ENCODE measurements at places on chromosomes 7 and 10.
A peak's percentile ranks its signal among the peaks of the same experiment; 100 is the strongest.

DNA sequence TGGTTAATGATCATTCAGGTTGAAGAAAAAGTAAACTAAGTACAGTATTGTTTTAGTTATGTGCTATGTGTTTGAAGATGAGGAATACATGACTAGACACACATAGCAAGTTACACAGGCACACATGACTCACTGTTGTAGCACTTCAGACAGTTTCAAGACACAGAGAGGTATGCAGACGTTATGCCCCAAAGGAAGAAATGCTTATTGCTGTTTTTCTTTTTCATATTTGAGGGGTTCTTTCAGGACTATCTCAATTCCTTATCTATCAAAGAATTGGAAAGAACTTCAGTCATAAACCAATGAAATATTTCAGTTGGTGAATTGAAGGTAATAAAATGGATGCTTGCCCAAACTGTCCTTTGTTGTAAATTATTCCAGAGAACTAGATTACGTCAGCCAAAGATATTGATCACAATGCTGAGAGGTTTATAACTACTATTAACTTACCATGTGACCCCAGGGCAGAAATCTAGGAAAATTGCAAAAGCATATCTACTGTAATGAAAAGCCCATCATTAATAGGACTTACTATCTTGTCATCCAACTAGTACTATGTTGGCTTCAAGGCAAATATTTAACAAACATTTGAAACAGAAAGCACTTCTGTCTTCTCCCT lies 61.2 kb upstream of the CAPZA2 start:
- no peak for DNase-seq

DNA sequence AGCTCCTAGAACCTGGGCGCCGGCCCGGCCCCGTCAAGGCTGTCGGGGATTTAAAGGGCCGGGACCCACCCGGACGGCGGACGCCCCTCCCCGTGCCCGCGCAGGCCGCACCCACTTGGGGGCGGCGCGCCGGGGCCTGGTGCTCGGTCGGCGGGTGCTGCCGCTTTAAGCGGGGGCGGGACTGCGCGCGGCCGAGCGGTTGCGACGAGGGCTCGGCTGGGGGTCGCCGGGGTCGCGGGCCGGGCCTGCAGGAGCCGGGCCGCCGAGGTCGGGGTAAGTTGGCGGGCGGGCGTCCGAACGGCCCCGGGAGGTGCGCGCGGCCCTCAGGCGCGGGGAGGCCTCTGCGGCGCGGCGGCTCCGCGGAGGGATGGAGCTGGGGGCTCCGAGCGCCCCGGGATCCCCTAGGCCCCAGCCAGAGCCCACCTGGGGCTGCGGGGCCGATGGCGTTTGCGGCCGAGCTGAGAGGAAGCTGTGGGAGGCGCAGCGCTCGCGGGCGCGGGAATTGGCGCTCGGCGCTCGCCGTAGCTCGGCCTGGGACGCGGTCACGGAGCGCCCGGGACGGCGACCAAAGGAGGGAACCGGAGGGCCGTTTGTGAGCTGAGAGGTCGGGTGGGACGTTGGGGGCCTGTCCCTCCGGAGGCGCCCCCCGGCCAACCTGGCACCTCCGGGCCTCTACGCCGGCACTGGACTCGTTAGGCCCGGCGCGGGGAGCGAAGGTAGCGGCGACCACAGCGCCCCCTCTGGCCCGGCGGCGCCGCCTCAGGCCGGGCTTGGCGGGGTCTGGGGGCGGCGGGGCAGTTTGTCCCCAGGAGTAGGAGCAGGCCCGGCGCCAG lies at the start of gene TRRAP:
Gene TRRAP (plus strand): TSS at position 168 of the 833 bp plus-strand sequence. CDS start 2,619 bp downstream, outside the sequence.
- peak; percentile 78 for DNase-seq

- DNase-seq = no peak
Measured at GRCh38 chr10:73601486-73601921, 10.4 kb upstream of the USP54 start.

DNA sequence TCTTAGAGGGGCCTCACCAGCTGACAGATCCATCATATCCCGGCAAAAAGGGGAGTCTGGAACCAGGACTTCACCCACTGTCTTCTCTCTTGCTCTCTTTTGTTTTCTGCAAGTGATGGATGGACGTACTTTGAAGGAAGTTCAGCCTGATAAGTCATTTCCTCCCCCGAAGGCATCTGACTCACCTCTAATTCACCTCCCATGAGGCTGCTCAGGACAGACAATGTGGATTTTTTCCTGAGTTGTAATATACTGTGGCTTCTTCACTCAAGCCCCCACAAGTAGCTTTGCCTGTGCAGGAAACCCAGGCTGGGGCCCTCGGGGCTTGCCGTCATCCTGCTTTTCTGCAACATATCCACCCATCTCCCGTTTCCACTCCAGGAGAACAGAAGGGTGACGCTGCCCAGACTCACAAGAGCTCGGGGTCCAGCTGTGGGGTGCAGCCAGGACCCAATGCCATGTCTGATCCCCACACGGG lies 70.4 kb downstream of the ASB13 start:
- peak; percentile 37 for DNase-seq

DNA sequence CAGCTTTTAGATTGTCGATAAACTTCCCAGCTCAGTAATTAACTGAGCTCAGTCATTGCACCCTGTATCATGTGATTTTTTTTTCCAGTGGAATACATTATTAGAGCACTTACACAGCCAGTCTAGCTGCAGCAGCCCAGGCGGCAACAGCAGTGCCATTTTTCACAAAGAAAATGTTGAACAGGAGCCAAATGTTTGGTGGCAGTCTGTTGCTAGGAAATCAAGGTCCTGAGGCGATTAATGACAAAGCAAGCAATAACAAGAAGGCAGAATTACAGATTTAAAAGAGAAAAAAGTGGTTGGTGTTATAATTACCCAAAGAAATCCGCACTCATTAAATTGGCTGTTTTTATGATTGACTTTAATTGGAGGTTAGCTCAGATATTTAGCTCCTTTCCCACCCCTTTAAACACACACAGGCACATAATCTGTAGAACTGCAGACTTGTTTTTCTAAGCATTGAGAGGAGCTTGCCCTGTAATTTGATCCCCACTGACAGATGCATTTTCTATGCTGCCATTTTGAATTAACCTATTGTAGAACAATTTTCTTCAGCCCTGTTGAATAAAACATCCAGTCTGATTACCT lies 267.4 kb downstream of the ADK start:
- DNase-seq = no peak

GRCh38 chr10:89001729-89002072 lies 11.1 kb downstream of the FAS start:
- DNase-seq = no peak

GRCh38 chr7:157299613-157300368 lies 37.0 kb upstream of the DNAJB6 start:
- DNase-seq = peak; percentile 67

GRCh38 chr7:14666304-14666703 lies 236.2 kb downstream of the DGKB start:
- DNase-seq = no peak

Measured in hematopoietic multipotent progenitor cell (in vitro differentiated cells).